ENCODE measurements at places on chromosomes 7 and 10.

GRCh38 chr7:155701972-155702544 is 57.6 kb downstream of the RBM33 start:
- no peak for DNase-seq

DNA sequence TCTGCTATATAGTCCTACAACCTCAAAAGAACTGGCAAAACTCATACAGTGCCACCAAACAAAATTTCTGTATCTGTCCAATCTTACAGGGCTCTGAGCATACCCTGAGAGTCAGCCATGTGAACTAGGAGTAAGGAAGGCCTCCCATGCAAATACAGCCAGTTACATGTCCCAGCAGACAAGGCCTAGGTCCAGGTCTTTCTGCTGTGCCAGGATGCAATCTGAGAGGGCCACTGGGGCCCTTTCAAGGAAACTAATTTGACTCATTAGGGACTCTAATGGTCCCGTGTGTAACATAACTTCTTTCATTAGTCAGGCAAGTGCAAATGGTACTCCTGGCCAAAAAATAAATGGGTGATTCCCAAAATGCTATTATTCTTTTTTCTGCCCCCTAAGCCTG is 17.9 kb upstream of the HIBADH start:
- no peak for DNase-seq

DNA sequence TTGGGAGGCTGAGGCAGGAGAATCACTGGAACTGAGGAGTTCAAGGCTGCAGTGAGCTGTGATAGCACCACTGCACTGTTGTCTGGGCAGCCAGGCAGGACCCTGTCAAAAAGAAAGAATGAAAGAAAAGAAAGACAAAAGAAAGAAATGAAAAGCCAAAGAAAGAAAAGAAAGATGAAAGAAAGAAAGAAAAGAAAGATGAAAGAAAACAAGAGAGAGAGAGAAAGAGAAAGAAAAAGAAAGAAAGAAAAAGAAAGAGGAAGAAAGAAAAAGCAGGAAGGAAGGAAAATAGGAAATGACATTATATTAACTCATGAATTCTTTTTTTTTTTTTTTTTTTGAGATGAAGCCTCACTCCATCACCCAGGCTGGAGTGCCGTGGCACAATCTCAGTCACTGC is 32.4 kb upstream of the SPDYE3 start:
- DNase-seq: no peak

- no peak for DNase-seq
Observed at GRCh38 chr7:52525772-52526341, 509.6 kb upstream of the POM121L12 start.

DNA sequence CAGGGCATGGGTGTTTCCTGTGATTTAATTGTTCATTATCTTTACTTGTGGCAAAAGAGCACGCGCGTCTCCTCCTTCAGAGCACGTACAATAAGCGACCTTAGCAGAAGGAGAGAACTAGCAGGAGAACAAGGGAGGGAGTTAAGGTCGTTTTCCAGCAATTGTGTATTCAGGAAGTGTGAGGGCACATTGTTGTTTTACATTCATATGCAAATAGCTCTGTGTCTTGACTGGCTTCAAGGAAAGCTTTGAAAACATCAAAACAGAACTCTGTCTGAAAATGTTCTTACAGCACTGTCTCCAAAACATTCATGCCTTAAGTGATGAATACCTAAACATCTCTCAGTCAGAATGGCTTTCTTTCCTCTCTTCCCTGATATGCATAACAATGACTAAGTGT is 499.1 kb downstream of the ACTR3B start:
- DNase-seq: no peak

- DNase-seq: no peak
Observed at GRCh38 chr10:133040198-133040597, 47.5 kb upstream of the ADGRA1 start.

- no peak for DNase-seq
Observed at GRCh38 chr10:124156524-124157260, 63.3 kb upstream of the CHST15 start.

GRCh38 chr10:94224656-94225055 is 138.1 kb downstream of the NOC3L start:
- DNase-seq: no peak

GRCh38 chr7:129160161-129160905 is 15.8 kb downstream of the TSPAN33 start:
- DNase-seq: no peak

DNA sequence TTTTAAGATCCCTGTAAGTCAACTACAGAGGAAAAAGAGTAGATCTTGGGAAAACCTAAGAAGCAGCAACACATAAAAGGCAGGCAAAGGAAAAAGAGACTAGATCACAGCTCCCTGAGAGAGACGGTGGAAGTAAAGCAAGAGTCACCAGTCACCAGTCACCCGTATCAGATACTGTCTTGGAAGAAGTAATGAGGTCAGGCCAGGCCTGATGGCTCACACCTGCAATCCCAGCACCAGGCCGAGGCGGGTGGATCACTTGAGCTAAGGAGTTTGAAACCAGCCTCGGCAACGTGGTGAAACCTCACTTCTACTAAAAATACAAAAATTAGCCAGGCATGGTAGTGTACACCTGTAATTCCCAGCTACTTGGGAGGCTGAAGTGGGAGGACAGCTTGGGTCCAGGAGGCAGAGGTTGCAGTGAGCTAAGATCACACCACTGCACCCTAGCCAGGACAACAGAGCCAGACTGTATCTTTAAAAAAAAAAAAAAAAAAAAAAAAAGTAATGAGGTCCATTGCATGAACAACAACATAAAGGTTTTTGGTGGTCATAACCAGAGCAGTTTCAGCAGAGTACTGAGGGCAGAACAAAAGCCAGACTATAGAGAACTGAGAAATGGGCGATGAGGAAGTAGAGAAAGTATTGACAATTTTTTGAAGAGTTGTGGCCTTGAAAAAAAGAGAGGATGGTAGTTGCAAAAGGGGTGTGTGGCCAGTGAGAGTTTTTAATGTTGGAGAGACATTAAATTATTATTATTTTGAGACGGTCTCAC is 16.9 kb downstream of the ZNF713 start:
- DNase-seq: no peak

- DNase-seq: no peak
Observed at GRCh38 chr10:76040107-76040829, 608.8 kb downstream of the LRMDA start.

DNA sequence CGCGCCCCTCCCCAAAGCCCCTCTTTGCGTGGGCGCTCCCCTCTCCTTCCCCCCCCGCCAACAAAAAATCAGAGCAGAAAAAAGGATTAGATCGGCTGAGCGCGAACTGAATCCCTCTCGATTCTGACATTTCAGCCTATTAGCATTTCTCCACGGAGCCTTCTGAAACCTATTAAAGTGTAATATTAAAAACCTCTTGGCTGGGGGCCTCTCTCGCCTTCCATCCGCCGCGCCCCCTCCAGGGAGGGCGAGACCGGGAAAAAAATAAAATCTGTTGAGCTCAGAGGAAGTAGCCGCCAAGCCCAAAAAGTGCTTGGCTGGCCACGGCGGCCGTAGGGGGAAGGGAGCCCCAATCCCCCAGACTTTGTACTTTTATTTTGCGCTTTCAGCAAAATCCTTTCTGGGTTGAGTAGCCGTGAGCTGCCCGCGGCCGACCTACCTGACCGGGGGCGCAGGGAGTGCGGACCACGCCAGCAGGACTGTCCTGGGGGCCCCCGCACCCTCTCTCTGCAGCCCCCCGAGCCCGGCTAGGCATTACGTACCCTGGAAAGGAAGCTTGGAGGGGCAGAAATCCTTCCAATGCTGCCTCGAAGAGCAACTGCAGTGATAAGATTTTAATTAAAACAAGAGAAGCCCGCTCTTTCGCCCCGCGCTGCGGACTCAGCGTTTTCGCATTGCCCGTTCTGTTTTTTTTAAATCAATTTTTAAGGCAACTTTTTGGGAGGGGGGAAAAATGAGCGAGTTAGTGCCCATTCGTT is 1.3 kb upstream of the TNRC18 start:
- no peak for DNase-seq

- no peak for DNase-seq
Observed at GRCh38 chr10:99297033-99297432, 32.1 kb upstream of the CNNM1 start.

DNA sequence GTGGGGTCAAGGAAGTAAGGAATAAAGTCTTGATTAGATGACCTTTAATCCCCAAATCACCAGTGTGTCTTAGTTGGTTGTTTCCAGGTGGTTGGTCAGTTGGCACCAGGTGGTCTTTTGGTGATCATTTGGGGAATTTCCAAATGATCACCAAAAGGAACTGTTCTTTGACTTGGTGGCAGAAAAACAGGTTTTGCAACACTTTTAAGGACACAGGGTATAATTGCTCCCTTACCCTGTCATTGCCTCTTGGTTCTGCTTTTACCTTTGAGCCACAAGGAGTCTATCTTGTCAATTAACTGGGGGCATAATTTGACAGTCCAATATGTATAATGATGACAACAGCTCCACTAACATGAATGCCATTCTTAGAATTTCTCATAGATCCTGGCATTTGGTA is 104.2 kb downstream of the ADK start:
- no peak for DNase-seq

DNA sequence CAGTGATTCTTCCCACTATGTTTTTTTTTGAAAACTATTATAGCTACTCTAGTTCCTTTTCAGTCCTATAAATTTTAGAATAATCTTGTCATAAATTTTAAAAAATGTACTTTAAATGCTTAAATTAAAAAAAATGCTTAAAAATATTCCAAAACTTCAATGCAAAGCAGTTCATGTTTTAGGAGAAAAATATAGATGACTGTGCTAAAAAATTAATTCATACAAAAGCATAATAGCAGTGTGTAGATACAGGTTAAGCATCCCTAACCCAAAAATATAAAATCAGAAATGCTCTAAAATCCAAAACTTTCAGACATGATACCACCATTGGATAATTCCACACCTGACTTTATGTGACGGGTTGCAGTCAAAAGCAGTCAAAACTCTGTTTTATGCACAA is 12.8 kb downstream of the STEAP4 start:
- DNase-seq: no peak
